ENCODE measurements at places on chromosomes 7 and 10.
A peak's percentile ranks its signal among the peaks of the same experiment; 100 is the strongest.

DNA sequence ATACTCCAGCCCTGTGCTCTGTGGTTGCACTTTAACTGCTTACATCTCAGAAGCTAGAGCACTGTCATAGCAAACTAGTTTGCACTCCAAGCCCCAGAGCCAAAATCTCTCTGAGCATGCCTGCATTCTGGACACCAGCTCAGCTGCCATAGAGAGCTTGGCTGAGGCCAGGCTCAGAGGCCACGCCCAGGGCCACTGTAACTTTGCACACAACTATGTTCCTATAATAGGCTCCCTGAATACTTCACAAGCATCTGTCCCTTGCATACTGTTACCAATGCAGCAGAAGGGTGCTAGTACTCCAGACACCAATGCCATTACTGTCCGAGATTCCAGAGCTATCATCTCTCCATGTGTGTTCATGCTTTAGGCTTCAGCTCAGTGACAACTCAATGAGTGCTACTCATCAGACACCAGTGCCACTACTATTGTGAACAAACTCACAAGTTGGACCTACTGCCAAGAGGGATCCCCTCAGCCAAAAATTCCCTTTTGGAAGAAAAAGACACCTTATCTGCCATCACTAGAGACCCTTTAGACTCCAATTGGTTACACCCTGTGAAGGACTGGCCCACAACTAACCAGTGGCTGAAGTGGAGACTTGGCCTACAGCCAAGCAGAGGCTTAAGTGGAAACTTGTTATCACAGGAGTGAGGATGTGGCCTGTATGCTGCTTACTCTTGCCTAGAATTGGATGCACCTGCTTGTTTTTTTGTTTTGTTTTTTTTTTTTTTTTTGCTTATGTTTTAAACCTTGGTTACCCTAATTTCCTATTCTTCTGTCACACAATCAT, 211.6 kb upstream of the MAGI2 start:
- no peak for DNase-seq

- no peak for DNase-seq
Observed at GRCh38 chr7:151839451-151839921, 37.4 kb downstream of the PRKAG2 start.

DNA sequence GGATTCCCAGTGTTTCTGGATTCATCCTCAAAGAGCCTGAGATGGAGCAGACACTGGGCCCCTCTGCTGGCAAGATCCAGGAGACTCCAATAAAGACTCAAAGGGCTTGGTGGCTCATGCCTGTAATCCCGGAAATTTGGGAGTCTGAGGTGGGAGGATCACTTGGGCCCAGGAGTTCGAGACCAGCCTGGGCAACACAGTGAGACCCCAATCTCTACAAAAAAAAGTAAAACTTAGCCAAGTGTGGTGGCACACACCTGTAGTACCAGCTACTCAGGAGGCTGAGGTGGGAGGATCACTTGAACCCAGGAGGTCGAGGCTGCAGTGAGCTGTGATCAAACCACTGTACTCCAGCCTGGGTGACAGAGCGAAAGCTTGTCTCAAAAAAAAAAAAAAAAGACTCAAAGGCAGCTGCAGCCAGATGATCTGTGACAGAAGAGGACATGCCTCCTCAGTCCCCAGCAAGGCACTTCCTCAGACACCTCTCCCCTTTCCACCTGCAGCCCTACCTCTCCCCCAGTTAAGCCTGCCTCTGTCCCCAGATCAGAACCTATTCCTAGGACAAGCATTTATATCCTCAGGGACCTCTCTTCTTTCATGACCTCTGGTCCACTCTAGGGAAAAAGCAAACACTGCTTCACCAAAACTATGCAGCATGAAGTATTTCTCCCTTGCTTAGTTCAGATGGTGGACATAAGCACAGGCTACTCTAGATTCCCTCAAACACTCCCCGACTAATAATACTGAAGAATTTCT, 27.9 kb downstream of the PDLIM1 start:
- DNase-seq, result no peak

GRCh38 chr10:61612450-61612849, 50.3 kb upstream of the CABCOCO1 start:
- DNase-seq, result no peak

GRCh38 chr7:128299109-128299607, 44.5 kb downstream of the RBM28 start:
- DNase-seq, result peak; percentile 23

Measured in iPS DF 19.7 (cell line).